ENCODE measurements at places on chromosomes 2 and 18.

DNA sequence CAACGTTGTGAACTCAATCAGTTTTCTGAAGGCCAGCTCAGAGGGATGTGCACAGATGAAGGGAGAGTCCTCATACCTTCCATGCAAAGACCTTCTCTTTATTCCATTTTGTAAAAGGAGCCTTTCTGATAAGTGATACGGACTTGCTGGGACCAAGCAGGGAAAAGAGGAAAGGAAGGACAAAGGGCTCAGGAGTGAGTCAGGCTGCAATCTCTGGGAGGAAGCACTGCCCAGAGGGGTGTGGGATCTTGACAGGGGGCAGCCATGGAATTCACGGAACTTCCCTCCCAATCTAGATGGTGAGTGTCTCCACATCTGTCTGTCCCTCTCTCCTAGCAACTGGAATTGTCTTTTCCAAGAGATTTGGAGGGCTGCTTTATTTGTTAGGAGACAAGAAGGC is 281.4 kb upstream of the CELF4 start:
- DNase-seq: no peak

DNA sequence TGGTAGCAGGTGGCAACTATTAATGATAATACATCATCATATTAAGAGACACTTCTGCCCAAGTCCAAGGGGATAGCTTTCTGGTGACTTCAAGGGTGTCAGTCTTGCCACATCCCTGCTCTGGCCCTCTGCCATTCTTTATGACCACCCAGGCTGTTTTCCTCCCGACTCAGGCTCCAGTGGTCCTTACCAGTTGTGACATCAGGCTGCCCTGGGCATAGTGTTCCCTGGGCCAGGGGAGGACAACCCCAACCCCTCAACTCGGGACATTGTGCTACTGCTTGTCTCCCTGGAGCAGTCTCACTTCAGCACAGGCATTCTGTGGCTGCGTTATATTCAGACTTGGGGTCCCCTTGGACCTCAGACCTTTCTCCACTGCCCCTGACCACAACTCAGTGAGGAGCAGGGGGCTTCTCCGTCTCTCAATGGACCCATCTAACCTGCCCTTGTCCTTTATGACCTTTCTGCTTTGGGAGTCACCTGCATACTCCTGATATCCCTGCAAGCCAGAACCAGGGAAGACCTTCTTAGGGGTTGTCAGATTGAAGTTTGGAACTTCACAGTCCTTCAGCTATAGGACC is 12.8 kb downstream of the DNAJB2 start:
- DNase-seq: no peak

DNA sequence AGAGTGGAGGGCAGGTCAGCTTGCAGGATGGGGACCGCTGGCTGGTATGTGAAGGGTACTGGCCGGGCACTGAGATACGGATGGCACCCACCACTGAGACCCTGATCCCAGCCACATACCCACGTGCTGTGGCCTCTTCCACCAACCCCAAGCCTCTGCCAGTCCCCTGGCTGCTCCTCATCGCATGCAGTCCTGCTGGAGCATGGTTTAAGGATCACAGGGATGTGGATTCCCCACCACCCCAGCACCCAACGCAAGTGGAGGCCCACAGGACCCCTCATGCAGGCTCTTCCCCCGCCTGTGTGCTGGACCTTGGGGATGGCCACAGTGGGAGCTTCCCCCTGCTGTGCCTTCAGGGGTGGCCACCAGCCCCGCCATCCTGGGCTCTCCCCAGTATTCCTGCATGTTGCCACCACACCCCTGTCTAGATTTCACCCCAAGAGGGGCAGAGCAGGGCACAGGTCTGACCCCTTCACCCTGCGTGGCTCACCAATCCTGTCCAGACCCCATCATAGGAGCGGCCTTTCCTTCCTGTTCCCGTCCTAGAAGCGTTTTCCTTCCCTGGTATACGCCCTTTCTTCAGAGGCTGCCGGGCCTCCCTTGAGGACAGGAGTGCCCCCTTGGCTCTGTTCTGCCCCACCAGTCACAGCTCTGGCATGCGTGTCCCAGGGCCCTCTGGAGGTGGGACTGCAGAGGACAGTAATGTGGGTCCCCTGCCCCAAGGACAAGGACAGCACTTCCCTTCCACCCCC is 18.3 kb downstream of the MLPH start:
- no peak for DNase-seq

DNA sequence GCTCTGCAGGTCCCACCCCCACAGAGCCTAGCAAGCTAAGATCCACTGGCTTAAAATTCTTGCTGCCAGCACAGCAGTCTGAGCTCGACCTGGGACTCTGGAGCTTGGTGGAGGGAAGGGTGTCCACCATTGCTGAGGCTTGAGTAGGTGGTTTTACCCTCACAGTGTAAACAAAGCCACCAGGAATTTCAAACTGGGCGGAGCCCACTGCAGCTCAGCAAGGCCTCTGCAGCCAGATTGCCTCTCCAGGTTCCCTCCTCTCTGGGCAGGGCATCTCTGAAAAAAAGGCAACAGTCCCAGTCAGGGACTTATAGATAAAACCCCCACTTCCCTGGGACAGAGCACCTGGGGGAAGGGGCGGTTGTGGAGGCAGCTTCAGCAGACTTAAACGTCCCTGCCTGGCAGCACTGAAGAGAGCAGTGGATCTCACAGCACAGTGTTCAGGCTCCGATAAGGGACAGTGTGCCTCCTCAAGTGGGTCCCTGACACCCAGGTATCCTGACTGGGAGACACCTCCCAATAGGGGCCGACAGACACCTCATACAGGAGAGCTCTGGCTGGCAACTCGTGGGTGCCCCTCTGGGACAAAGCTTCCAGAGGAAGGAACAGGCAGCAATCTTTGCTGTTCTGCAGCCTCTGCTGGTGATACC is 20.0 kb upstream of the NEMP2 start:
- no peak for DNase-seq

GRCh38 chr2:168354499-168354898 is 101.6 kb upstream of the CERS6 start:
- DNase-seq: no peak

GRCh38 chr2:220892018-220892634 is 680.0 kb downstream of the EPHA4 start:
- no peak for DNase-seq

DNA sequence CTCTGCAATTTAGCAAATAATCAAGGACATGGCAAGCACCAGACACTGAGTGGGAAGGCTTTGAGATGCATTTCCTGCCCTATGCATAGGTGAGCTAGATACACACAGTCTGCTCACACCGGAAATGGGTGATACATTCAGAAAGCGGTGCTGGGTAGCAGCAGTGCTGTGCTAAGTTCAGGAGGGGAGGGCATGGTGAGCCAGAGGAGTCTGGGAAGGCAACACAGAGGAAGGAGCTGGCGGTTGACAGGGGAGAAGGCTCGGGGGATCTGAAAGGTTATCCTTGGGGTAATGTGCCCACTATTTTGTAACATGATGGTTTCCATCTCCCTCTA is 57.4 kb upstream of the EPAS1 start:
- DNase-seq: no peak

DNA sequence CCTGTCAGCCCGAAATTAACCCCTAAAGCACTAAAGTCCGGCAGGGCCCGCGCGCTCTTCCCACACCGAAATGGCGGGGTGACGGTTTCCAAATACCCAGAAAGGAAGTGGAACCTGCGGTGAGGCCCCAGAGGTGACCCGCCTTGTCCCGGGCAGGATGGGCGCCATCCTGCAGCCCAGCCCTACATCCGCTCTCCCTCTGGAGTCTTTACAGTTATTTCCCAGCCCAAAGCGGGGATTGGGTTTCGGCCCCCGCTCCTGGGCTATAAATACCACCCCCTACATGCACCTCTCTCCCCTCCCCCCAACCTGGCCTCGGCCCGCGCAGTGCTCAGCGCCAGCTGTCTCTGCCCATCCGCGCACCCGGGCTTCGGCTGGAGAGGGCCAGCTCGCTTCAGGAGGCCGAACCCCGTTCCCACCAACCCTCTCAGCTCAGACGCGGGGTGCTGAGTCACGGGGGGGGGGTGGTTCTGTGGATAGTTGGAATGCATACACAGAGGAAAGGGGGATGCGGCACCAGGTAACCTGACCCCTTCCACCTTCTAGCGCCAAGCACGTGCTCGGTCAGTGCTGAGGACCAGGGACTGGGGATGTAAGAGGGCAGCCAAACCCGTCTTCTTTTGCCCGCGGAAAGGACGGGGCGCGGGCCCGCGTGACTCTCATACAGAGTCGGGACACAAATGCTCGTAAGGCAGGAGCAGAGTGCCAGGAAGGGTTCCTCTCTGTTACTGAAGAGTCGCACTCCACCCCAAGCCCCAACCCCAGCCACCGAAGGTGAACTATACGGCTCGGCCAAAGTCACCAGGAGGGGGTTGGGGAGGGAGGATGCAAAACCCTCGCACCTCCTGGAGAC is at the start of gene TUBA4B:
TUBA4B (plus strand) TSS at position 344 of the 853 bp plus-strand sequence; CDS start at position 509, 165 bp downstream.
- DNase-seq: no peak

DNA sequence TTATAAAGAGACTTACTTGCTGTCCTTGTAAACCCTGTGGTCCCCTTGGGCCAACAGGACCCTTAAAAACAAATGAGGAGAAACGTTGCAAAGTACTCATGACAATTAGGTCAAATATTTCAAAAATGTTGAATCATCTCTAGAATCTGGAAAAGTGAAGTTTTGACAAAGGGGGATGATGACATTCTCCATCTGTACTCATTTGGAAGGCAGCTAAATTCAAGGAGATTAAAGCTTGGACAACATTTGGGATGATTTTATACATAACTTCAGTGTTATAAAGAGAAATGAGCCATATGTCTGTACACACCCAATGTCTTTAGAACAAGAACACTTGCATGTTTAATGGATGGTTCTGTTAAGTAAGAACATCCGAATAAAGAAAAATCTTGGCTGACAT is 92.9 kb downstream of the COL5A2 start:
- no peak for DNase-seq

DNA sequence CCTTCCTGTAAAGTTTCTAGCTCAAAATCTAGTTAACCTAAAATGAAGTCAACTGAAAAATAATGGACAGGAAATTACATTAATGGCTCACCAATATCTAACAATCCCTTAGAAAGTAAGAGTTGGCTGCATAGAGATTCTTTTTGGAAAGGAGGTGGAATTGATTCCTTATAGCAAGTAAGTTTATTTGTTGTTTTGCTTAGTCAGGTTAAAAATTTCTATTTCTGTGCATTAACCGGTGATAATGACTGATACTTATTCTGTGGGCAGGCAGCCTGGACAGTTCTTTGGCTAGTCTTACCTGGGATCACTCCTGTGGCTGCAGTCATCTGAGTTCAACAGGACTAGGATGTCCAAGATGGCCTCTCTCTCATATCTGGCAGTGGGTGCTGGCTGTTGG is 6.9 kb upstream of the BCL2L11 start:
- no peak for DNase-seq

GRCh38 chr2:128949360-128949759 is 630.7 kb upstream of the HS6ST1 start:
- no peak for DNase-seq

DNA sequence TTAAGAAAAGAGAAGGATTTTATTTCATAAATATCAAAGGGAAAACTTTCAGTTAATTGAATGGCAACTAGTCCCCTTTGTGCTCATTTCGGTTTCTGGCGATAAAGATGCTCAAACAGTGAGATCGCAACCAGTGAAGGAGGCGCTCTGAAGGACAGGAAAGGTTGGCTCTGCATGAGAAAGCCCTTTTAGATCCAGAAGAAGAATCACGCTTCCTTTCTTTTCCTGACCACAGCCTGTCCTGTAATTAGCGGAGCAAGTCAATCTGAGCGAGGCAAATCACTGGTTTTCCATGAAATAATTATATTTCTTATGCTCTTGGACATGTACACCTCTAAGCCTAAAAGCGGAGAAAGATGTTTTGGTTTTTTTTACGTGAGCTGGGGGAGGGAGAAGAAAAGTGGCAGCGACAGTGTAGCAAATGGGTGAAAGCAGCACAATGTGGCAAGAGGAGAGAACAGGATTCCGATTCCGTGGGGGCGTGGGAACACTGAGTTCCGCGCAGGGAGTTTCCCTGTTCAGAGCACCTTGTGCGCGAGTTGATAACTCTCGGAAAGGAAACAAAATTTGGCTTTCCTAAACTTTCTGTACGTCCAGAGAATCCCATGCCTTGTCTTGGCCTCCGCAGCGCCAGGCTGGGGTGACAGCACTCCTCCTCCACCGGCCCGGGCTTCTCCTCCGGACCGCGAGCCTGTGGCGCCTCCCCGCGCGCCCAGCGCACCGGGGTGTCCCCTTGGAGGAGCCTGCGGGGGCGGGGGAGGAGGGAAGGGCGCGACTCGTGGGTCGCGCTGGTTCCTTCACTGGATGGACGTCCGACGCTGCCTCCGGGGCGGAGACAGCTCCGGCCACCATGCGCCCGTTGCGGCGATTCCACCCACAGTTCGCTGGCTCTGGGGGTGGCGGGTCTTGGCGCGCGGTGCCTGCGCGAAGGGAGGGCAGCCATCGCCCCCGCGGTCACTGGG is 620 bp upstream of the SLC9A2 start:
- no peak for DNase-seq
